ENCODE measurements at places on chromosomes 6 and 20.

DNA sequence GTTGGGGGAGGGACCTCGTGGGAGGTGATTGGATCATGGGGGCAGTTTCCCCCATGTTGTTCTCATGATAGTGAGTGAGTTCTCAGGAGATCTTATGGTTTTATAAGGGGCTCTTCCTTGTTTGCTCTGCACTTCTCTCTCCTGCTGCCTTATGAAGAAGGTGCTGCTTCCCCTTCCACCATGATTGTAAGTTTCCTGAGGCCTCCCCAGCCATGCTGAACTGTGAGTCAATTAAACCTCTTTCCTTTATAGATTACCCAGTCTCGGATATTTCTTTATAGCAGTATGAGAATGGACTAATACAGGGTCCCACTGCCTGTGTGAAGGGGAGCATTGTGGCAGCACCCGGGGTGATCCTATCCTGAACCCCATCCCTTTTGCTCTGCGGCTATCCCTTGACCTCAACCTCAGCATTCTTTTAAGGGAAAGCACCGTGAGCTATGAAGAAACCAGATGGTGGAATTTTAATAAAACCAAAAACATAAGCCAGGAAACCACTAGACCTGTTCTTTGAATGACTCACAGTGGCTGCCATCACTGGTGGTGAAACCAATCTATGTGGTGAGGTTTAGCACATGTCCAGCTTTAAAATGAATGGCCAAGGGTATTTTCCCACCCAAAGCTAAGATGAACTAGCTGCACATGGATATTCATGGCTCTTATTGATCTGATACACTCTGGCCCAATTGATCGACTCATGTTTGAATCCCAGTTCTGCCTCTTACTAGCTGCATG is 62.2 kb downstream of the ZDHHC14 start:
- no peak for DNase-seq

DNA sequence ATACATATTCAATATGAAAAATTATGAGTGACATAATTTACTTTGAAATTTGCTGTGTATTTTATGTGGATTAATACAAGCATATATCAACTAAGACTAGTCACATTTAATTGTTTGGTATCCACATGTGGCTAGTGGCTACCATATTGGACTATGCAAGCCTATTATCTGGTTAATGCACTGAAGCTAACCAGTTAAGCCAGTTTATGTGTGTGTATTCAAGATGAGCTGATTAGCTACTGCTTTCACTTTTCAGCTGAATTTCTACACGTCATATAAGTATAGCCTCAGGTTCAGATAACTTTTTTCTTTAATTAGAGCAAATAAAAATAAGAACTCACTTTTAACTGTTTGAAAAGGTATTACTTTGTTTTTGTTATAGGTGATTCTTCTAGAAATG is 903.7 kb downstream of the TFAP2A start:
- no peak for DNase-seq

GRCh38 chr6:149223120-149223903 is 94.2 kb upstream of the TAB2 start:
- no peak for DNase-seq

DNA sequence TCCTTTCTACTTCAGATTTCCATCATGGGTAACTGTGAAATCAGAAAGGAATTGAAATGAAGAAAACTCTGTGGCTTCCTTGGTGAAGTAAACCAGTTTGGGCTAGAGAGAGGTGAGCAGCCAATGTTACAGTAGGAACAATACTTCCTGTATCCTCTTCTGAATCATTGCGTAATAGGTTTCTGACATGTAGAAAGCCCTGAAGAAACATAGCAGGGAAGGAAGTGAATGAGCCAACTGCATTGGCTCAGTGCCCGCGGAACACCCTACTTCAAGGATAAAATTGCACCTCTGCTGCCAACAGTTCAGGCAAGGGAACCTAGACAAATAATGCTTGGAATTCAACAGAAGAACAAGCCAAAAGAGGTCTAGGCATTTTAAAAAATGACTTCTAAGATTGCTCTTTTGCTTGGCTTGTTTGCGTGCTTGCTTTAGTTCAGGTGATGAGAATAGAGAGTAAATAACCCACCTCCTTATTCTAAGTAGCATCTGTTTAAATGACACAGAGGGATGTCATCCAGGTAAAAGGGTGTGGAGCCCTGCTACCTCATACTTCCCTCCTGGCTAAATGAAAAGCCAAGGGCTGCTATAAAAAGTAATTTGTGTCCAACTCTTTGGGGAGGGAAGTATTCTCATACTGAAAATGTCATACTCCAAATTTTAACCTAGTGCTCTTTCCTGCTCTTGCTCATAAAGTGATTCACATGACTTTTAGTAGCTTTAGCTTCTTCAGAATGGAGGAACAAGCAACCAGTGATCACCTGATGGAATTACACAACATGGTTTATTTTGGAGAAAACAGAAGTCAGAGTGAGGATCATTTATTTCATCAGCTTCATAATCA is 30.0 kb upstream of the AKIRIN2 start:
- DNase-seq = peak; percentile 70

DNA sequence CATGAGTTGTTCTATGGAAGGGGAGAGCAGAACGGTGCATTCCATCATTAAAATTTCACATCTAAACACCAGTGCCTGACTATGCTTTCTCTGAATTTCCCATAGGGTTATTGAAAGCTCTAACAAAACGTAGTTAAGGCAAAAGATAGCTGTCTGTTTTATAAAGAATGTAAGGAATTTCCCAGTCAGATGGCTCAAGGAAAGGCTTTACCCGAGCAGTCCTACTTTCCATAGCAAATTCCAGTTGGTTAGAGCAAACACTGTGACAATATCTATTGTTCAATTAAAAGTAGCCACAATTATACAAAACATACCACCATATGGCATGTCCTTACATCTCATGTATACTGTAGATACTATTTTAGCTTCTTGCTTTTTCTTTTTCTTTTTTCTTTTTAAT is 1059.5 kb upstream of the FLRT3 start:
- DNase-seq = no peak

Measured in CD4-positive, alpha-beta T cell (primary cell).